Glutamatergic neuron (in vitro differentiated cells): ENCODE measurements at places on chromosomes 2 and 18. TPM values are rescaled to one million over a fixed set of nuclear protein-coding genes. Genes with fewer than 3 reads are reported as not detected.

IL18RAP gene
- not detected for total RNA-seq

VWA3B gene
- total RNA-seq = not detected

BOD1L2 gene
- total RNA-seq = not detected

SMCHD1 gene
- 34.4 TPM for total RNA-seq

NABP1 gene
- total RNA-seq = 13.0 TPM

RGPD6 gene
- 11.5 TPM for total RNA-seq

ZAP70 gene
- total RNA-seq = 1.3 TPM

KRTCAP3 gene
- 4.2 TPM for total RNA-seq

VWC2L gene
- total RNA-seq = 0.15 TPM

PPP3R1 gene
- total RNA-seq = 53.4 TPM

RAD51AP2 gene
- total RNA-seq = not detected

CYS1 gene
- total RNA-seq = not detected

ANKRD62 gene
- total RNA-seq = 0.17 TPM

IL1A gene
- total RNA-seq = not detected

ORC2 gene
- 28.2 TPM for total RNA-seq

PAX8 gene
- 1.4 TPM for total RNA-seq

C2orf15 gene
- total RNA-seq = 0.34 TPM

FBXO41 gene
- total RNA-seq = 14.0 TPM

G6PC2 gene
- not detected for total RNA-seq

TMEM247 gene
- not detected for total RNA-seq

TTC21B gene
- total RNA-seq = 46.2 TPM

ABCG5 gene
- total RNA-seq = not detected

IKZF2 gene
- 1.8 TPM for total RNA-seq

COL5A2 gene
- 23.7 TPM for total RNA-seq

EML6 gene
- 0.91 TPM for total RNA-seq

CD28 gene
- not detected for total RNA-seq

MMADHC gene
- total RNA-seq = 74.3 TPM

SGPP2 gene
- total RNA-seq = 2.1 TPM

PLCL1 gene
- 28.8 TPM for total RNA-seq

MARCO gene
- not detected for total RNA-seq

E2F6 gene
- total RNA-seq = 22.1 TPM

TUBB8B gene
- not detected for total RNA-seq

HOXD12 gene
- total RNA-seq = not detected

LIMS2 gene
- total RNA-seq = 0.29 TPM

MTCL1 gene
- total RNA-seq = 100 TPM

MC2R gene
- total RNA-seq = not detected

DLGAP1 gene
- total RNA-seq = 13.6 TPM

UGT1A10 gene
- not detected for total RNA-seq

GAREM1 gene
- 8.7 TPM for total RNA-seq

CTLA4 gene
- not detected for total RNA-seq

COLEC12 gene
- total RNA-seq = 0.20 TPM

TNFAIP6 gene
- total RNA-seq = not detected
